ENCODE measurements at places on chromosomes 2 and 18. TPM values are rescaled to one million over a fixed set of nuclear protein-coding genes. Genes with fewer than 3 reads are reported as not detected.

- H3K27ac ChIP-seq: no peak overlapping the region
- DNase-seq: no peak
- H3K36me3 ChIP-seq: no peaks in the 10 kb centered on the region
- H3K27me3 ChIP-seq: no peaks in the 10 kb centered on the region
- peaks cover 14% of the 10 kb centered on the region for H3K4me1 ChIP-seq
- H3K4me3 ChIP-seq: no peak overlapping the region
Measured at GRCh38 chr2:151262629-151263028, 966 bp upstream of the RBM43 start.

DNA sequence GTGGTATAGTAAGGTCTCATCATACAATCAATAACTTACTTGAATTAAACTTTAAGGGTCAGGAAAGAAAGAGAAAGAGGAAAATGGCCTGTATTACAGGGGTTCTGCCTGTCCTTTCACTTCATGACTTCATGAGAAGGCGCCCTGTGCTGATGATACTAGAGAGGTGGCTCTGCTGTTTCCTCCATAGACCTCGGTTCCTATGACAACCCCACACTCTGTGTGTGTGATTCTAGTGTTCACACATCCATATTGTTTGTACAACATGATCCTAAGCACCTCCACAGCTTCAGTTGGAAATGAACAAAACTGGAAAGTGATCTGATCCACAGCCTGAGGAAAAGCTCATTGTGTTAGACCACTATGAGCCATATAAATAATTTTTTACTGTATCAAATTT, 7.0 kb upstream of the REEP1 start:
- H3K4me1 ChIP-seq: no peaks in the 10 kb centered on the region
- DNase-seq: no peak
- H3K27me3 ChIP-seq: no peaks in the 10 kb centered on the region
- H3K27ac ChIP-seq: no peak overlapping the region
- no peaks in the 10 kb centered on the region for H3K36me3 ChIP-seq

DNA sequence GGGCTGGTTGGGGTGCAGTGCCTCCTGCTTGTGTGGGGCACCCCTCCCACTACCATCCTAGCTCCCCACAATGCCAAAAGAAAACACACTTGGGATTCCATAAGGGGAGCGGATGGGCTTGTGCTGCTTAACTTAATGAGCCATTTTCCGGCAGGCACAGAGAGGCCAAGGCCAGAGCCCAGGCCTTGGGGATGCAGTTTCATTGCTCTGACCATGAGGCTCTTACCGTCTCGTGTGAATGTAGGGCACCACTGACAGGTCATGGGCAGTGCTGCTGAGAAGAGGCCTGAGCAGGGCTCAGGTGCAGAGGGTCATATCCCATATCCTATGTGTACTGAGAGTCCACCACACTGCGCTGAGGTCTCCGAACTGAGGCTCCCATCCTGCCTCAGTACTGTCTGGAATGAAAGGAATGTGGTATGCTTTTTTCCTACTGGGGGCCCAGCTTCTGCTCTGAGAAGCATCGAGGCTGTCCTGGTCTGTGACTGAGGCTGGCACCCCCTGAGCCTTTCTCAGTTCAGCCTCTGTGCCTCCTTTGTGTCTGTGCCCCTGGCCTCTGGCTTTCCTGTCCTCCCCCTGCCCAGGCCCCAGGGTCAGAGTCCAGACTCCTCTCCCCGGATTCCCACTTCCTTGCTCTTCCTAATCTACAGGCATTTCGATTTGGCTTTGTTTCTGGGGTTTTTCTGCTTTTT, 45.2 kb upstream of the MAPRE3 start:
- H3K36me3 ChIP-seq: no peaks in the 10 kb centered on the region
- H3K4me1 ChIP-seq: peaks cover 4% of the 10 kb centered on the region
- H3K4me3 ChIP-seq: no peak overlapping the region
- DNase-seq: no peak
- no peaks in the 10 kb centered on the region for H3K27me3 ChIP-seq
- no peak overlapping the region for H3K27ac ChIP-seq

DNA sequence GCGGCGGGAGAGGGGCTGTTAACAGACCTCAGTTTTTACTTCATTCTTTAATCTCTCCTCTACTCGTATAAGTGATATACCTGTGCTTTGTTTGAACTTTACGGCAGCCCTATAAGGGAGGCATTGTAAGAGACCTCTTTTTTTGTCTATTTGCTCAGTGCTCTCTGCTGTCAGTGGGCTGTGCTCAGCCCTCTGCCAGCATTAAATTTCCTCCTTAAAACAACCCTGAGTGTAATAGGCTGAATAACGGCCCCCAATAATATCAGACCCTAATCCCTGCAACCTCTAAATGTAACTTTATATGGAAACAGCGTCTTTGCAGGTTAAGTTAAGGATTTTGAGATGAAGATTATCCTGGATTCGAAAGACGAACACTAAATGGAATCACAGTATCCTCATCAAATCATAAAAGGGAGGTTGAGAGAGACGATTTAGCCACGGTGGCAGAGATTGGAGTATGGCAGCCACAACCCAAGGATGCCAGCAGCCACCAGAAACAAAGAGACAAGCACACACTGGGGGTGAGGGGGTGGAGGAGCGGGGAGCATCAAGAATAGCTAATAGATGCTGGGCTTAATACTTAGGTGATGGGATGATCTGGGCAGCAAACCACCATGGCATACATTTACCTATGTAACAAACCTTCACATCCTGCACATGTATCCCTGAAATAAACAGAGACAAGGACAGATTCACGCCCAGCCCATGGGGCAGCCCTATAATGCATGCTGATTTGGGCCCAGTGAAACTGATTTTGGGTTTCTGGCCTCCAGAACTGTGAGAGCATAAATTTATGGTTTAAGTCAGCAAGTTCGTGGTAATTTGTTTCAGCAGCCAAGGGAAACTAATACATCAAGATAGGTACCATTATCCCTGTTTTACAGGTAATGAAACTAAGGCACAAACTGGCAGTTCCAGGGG, 894 bp upstream of the FARSB start:
- H3K36me3 ChIP-seq: no peaks in the 10 kb centered on the region
- peak overlapping the region; percentile 94 for H3K27ac ChIP-seq
- H3K4me1 ChIP-seq: peaks cover 19% of the 10 kb centered on the region
- DNase-seq: no peak

DNA sequence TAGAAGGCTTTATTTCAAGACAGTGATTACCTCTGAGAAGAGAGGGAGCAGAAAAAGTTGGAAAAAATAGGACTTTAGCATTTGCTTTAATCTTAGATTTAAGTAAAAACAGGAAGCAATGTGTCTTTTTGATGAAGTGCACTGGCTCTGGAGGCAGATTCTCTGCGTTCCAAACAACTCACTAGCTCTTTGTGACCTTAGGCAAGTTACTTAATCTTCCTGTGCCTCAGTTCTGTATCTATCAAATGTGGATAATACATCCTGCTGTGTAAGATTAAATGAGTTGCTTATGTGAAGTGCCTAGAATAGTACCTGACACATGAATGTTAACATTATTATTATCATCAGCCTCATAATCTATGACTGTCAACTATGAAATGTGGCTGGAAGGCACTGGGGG, 42.3 kb downstream of the RPRD1A start:
- no peaks in the 10 kb centered on the region for H3K27me3 ChIP-seq
- DNase-seq: no peak
- no peaks in the 10 kb centered on the region for H3K36me3 ChIP-seq
- no peak overlapping the region for H3K27ac ChIP-seq
- H3K4me1 ChIP-seq: no peaks in the 10 kb centered on the region

GRCh38 chr2:219184121-219184520, 6.0 kb downstream of the RETREG2 start:
- H3K36me3 ChIP-seq: peaks cover 14% of the 10 kb centered on the region
- no peaks in the 10 kb centered on the region for H3K27me3 ChIP-seq
- H3K4me3 ChIP-seq: no peak overlapping the region
- H3K4me1 ChIP-seq: peaks cover 3% of the 10 kb centered on the region
- no peak for DNase-seq

DNA sequence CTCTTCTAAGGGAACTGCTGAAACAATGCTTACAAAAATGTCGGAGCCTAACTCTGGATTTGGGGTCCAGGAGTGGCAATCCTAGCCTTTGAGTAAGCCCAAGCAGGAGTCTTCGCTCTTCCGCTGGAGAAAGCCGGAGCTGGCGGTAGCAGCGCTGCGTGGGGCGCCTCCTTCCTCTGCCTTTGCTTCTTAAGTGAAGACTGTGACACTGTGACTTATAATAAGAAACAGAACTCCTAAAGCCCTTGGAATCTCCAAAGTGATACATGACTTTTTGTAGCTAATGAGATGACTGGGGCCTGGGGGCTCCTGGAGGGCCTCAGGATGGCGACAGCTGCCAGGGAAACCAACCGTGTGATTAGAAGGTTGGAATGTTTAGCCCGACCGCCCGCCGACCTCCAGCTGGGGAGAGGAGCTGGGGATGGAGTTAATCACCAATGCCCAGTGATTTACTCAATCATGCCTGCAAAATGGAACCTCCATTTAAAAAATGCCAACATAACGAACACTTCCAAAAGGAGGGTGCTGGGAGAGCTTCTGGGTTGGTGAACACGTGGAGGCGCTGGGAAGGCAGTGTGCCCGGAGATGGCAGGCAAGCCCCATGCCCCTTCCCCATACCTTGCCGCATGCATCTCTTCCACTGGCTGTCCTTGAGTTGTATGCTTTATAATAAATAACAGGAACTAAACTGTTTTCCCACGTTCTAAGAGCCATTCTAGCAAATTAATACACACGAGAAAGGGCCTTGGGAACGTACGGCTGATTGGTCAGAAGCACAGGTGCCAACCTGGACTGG, 29.0 kb upstream of the MAL start:
- no peak overlapping the region for H3K4me3 ChIP-seq
- H3K36me3 ChIP-seq: no peaks in the 10 kb centered on the region

The CTNNA2 gene
- total RNA-seq: not detected

The C18orf54 gene
- total RNA-seq: 1.3 TPM

The FASTKD1 gene
- 25.2 TPM for total RNA-seq

The APOB gene
- total RNA-seq: 2.0 TPM

The GCG gene
- not detected for total RNA-seq
